Activated B cell treated with CpG ODN at 0.5 μM for 24 hours (primary cell): ENCODE measurements at places on chromosomes 16 and 17. TPM values are rescaled to one million over a fixed set of nuclear protein-coding genes. Genes with fewer than 3 reads are reported as not detected.

DNA sequence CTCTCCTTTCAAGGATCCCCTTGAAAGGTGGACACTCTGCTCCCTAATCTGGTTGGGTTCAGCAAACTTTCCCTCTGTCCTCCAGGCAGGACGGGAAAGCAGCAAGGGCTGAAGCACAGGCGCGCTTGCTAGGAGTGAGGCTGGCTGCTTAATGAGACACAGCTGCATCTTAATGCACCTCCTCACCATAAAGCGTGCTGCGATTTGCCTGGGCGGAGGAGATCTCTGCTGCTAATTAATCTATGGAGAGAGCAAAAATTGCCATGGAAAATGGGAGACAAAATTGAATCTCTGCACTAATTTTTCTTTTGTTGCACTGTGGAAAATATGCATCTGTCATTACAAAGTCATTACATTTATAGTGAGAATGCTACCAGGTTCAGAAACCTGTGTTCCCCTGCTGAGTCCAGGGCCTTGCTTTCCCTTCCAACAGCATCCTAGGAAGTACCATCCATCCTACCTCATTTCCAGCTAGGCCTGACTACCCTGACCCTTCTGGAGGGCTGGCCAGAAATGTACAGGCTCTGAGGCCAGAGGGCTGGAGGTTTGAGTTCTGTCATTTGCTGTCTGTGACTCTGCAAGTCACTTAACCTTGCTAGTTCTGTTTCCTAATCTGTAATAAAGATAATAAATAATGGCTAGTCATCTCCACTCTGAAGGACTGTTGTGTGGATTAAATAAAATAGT is 43.5 kb upstream of the BCAR1 start:
- peaks cover 71% of the 10 kb centered on the region for H3K36me3 ChIP-seq
- H3K4me1 ChIP-seq: no peaks in the 10 kb centered on the region
- DNase-seq: no peak
- no peak overlapping the region for H3K4me3 ChIP-seq
- H3K27ac ChIP-seq: no peak overlapping the region

DNA sequence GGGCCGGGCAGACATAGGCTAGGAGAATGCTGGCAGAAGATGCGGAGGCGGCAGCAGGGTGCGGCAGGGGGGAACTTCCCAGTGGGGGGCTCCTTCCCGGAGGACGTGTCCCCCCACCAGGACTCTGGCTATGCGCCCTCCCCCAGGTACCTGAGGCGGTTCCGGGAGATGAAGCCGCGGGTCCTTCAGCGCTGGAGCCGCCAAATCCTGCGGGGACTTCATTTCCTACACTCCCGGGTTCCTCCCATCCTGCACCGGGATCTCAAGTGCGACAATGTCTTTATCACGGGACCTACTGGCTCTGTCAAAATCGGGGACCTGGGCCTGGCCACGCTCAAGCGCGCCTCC is 3.4 kb downstream of the WNK4 start:
- peaks cover 65% of the 10 kb centered on the region for H3K27me3 ChIP-seq
- peaks cover 11% of the 10 kb centered on the region for H3K36me3 ChIP-seq
- H3K4me3 ChIP-seq: no peak overlapping the region
- H3K4me1 ChIP-seq: peaks cover 26% of the 10 kb centered on the region
- no peak overlapping the region for H3K27ac ChIP-seq

GRCh38 chr16:19127205-19127604 is 13.4 kb downstream of the ITPRIPL2 start:
- DNase-seq: no peak
- peaks cover 31% of the 10 kb centered on the region for H3K4me1 ChIP-seq
- H3K27me3 ChIP-seq: no peaks in the 10 kb centered on the region

DNA sequence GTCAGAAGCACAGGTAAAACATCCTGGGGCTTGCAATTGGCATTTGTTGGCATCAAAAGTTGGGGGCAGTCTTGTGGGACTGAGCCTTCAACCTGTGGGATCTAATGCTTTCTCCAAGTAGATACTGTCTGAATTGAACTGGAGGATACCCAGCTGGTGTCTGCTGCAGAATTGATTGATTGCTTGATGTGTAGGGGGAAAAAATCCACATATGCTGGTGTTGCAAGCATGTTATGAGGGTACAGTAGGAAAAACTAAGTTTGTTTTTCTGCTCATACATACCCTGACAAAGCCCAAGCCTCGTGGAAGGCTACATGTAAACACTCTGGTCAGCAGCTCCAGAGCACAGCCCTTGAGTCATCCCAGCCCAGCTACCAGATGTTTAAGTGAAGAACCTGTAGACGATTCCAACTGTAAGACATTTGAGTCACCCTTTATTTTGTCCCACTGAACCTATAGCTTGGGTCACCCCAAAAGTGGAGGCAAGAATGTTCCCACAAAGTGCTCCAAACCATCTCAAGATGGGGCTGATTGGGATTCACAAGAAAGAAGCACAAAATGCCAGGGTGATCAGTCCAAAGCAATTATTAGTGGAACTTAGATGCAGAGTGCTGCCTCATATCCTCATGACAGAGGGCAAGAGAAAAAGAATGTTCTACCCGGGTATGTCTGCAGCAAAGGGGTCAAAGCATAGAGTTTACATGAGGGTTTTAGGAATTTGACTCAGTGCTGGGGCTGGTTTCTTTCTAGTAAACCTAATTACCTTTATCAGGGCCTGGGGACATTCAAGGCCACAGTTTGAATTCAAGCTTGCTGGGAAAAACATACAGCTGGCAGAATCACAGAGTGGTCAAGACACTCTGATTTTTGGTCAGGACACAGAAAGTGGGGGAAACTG is 9.6 kb upstream of the APPBP2 start:
- H3K4me3 ChIP-seq: no peak overlapping the region
- no peak for DNase-seq
- H3K27me3 ChIP-seq: no peaks in the 10 kb centered on the region
- no peaks in the 10 kb centered on the region for H3K4me1 ChIP-seq
- H3K36me3 ChIP-seq: no peaks in the 10 kb centered on the region
- no peak overlapping the region for H3K27ac ChIP-seq

DNA sequence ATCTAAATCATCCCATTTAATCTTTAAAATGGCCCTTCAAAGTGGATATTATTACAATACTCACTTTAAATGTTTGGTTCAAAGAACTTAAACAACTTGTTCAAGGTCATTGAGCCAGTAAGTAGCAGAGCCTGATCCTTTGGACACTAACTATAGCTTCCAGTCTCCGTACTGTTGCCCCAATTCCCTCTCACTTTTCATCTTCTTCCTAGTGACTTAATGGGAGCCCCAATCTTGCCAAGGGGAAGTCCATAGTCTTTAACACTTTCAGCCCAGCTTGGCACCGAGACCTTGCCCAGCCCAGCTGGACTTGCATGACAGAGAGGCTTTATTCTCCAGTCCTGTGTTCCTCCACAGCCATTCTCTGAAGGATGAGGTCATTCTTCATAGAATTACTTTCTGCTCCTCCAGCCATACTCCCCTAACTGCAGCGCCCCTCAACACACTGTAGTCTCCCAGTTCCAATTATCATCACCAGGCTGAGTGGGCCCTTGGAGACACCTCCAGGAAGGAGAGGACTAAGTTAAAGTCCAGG is 49.2 kb upstream of the NLK start:
- H3K27me3 ChIP-seq: peaks cover 5% of the 10 kb centered on the region
- no peak for DNase-seq
- H3K4me3 ChIP-seq: no peak overlapping the region
- H3K4me1 ChIP-seq: no peaks in the 10 kb centered on the region

- H3K36me3 ChIP-seq: no peaks in the 10 kb centered on the region
- H3K4me1 ChIP-seq: no peaks in the 10 kb centered on the region
- H3K4me3 ChIP-seq: no peak overlapping the region
- DNase-seq: no peak
- peaks cover 25% of the 10 kb centered on the region for H3K27me3 ChIP-seq
- H3K27ac ChIP-seq: no peak overlapping the region
Observed at GRCh38 chr16:10589109-10589508, 8.7 kb upstream of the EMP2 start.

DNA sequence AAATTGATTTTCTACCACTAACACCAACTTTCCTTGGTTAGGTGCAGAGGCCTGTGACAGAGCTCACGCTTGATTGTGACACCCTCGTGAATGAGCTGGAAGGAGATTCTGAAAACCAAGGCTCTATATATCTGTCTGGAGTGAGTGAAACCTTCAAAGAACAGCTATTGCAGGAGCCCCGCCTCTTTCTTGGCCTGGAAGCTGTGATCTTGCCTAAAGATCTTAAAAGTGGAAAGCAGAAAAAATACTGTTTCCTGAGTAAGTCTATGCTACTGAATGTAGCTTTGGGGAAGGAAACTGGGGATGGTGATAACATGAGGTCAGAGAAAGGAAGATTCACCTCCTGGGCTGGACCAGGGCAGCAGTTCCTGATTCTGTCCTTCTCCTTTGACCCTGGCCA is 38.3 kb downstream of the REXO5 start:
- no peak for DNase-seq
- H3K36me3 ChIP-seq: no peaks in the 10 kb centered on the region
- H3K4me1 ChIP-seq: no peaks in the 10 kb centered on the region
- H3K27me3 ChIP-seq: no peaks in the 10 kb centered on the region
- no peak overlapping the region for H3K4me3 ChIP-seq

DNA sequence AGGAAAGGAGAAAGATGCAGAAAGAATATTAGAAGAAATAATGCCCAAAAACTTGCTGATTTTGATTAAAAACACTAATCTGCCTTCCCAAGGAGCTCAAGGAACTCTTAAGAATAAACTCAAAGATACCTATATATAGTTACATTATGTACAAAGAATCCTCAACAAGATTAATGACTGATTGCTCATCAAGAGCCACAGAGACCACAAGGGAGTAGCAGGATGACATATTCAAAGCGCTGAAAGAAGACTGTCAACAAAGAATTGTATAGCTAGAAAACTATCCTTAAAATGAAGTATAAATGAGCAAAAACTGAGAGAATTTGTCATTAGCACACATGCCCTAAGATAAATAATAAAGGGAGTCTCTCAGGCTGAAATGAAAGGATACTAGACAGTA is 6.2 kb downstream of the LPCAT2 start:
- H3K27ac ChIP-seq: no peak overlapping the region
- H3K36me3 ChIP-seq: no peaks in the 10 kb centered on the region
- H3K4me1 ChIP-seq: peaks cover under 1% of the 10 kb centered on the region
- peaks cover 4% of the 10 kb centered on the region for H3K27me3 ChIP-seq

PRSS53 gene
- total RNA-seq: 5.1 and 5.5 TPM in 2 replicates

TMED6 gene
- 2.0 and 2.8 TPM in 2 replicates for total RNA-seq

RNF222 gene
- not detected in 2 replicates for total RNA-seq

RAMP2 gene
- total RNA-seq: not detected in 2 replicates

NPTX1 gene
- total RNA-seq: 0.20 and 0.22 TPM in 2 replicates

RSPRY1 gene
- total RNA-seq: 32.6 and 39.9 TPM in 2 replicates

MMP15 gene
- total RNA-seq: 0.60 TPM in 1 of 2 replicates, not detected in the other

MRC2 gene
- 0.10 and 0.11 TPM in 2 replicates for total RNA-seq

BCL6B gene
- 0.31 and 0.88 TPM in 2 replicates for total RNA-seq

ADAM11 gene
- total RNA-seq: 0.09 and 0.10 TPM in 2 replicates
